Epithelial cell of esophagus (primary cell): ENCODE measurements at places on chromosomes 12 and 14.

GRCh38 chr14:78455896-78456435 lies 285.8 kb downstream of the NRXN3 start:
- no peak for DNase-seq

DNA sequence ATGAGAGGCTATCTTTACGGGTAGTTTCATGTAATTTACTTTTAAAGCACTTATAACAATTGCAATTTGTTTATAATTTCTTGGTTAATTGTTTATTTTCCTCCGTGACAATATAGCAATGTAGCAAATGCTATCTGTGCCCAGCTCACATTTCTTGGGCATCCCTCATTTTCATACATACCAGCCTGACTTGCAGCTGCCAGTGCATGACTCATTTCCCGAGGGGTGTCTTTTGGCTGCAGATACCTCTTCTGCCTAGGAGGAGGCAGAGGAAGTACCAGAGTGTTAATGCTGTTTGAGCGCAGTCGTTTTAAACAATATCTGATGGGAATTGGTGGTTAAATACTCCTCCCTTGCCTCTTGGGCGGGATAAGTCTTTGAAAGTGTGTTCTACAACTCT lies 104.2 kb upstream of the ABCD2 start:
- peak; percentile 68 for DNase-seq

- no peak for DNase-seq
Observed at GRCh38 chr14:104573930-104574329, 5.6 kb upstream of the C14orf180 start.

GRCh38 chr14:100374270-100374669 lies 51.1 kb downstream of the SLC25A47 start:
- DNase-seq, result no peak

GRCh38 chr12:93868771-93869170 lies 191.6 kb downstream of the CRADD start:
- DNase-seq, result no peak

- DNase-seq, result peak; percentile 50
Observed at GRCh38 chr12:22812531-22812930, 187.6 kb downstream of the ETNK1 start.

GRCh38 chr14:73663548-73664212 lies 18.9 kb downstream of the DNAL1 start:
- no peak for DNase-seq

- no peak for DNase-seq
Observed at GRCh38 chr12:23815810-23816209, 133.7 kb downstream of the SOX5 start.

DNA sequence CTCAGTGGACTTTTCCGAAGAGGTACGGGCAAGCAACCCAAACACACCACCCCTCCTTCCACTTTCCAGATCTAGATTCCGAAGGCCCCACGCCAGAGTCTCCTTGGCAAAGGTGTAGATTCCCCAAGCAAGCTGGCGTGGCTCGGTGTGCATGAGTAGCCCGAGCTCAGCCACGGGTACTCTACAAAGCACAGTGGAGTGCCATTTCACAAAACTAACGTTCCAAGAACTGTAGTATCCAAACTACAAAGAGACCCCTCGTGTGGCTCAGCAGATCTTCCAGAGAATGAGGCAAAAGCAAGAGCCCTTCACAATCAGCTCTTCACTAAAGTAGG lies 72.1 kb downstream of the FOXN3 start:
- DNase-seq, result no peak

- peak; percentile 71 for DNase-seq
Observed at GRCh38 chr14:89466944-89467343, 49.9 kb upstream of the FOXN3 start.

GRCh38 chr12:93441081-93441616 lies 598 bp downstream of the UBE2N start:
- DNase-seq, result peak; percentile 41
